WERI-Rb-1 (cell line): ENCODE measurements at places on chromosomes 4 and X.

DNA sequence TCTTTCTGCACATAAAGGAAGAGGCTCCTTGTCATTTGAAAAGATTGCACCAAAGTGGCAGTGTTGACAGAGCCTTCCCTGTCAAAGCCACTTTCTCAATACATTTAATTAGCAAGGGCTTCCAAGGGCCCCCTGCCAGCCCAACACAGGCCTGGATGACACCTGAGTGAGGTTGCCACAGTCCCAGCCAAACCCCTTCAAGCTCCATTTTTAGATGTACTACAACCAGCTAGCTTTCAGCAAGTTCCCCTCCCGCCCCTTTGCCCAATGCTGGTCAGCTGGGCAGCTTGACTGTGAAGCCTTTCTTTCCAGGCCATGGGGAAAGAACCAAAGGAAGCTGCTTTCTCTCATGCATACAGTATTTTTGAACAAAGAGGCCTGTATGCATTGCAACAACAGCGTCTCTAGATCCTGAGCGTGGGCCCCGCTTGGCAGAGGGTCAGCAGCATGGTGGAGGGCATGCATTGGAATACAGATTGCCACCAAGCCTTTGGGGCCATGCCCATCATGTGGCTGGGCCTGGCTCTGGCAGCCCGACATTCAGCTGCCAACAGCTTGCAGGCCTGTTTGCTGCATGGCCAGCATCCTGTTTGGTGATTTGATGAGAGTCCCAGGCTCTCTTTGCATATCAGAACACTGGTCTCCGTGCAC is 261.1 kb upstream of the GATB start:
- no peak for DNase-seq

DNA sequence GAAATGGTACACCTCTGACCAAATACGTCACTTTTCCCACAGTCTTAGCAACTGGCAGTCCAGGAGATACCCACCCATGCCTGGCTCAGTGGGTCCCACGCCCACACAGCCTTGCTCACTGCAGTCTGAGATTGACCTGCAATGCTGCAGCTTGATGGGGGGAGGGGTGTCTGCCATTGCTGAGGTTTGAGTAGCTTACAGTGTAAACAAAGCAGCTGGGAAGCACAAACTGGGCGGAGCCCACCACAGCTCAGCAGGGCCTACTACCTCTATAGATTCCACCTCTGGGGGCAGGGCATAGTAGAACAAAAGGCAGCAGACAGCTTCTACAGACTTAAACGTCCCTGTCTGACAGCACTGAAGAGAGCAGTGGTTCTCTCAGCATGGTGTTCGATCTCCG is 52.7 kb downstream of the AMER1 start:
- DNase-seq, result peak; percentile 11

DNA sequence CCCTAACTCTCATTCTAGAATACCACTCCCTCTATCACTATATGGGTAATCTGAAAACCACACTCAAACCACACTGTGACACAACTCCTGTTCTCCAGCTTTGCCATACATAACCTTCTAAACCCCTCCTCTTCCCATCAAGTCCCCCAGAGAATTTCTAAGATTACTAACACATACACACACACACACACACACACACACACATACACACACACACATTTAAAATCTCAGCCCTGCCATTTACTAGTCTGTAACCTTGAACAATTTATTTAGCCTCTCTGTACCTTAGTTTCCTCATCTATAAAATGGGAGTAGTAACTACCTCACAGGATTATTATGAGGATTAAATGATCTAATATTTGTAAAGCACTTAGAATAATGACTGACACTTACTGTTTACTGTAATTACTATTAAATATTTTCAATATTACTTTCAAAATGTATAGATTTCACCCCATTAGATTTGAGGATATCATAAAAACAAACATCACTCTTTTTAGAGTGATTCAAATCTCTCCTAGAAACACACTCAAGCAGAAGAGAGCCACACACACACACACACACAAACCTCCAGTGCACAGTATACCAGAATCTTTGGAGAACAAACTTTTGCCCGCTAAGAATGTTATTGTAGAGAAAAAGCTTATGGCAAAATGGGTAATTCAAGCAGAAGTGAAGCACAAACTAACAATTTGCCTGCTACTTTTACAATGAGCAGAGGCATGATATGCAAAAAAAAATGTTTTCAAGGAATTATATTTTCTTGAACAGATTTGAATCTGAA is 3.8 kb downstream of the ANKRD50 start:
- no peak for DNase-seq

DNA sequence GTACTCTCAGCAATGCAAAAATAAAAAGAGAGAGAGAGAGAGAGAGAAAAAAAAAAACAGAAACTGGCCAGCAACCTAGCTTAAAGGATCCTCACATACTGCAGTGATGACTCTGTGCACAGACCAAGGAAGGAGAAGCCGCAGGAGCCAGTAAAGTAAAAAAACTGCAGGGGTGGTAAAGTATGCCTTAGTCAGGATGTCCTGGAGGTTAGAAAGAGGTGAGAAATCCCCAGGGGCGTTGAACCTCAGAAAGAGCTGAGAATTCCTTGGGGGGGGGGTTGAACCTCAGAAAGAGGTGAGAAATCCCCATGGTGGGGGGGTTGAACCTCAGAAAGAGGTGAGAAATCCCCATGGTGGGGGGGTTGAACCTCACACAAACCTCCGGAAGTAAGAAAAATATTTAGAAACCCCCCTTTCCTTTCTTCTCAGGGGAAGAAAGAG is 48.0 kb downstream of the MAGEA9 start:
- no peak for DNase-seq

DNA sequence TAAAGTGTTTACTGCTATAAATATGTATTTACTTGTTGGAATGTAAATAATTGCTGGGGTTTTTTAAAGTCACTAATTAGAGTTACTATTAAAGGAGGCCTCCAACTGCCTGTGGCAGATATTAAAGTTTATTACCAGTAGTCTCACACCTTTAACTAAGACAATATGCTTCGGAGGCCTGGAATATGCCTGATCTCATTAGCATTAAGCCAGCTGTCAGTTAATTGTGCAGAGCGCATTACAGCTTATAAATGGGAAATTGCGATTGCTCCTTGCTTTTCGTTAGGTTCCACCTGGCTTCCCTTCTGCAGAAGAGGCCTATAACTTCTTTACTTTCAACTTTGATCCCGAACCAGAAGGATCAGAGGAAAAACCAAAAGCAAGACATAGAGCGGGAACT is 41.3 kb downstream of the CC2D2A start:
- DNase-seq, result peak; percentile 13

DNA sequence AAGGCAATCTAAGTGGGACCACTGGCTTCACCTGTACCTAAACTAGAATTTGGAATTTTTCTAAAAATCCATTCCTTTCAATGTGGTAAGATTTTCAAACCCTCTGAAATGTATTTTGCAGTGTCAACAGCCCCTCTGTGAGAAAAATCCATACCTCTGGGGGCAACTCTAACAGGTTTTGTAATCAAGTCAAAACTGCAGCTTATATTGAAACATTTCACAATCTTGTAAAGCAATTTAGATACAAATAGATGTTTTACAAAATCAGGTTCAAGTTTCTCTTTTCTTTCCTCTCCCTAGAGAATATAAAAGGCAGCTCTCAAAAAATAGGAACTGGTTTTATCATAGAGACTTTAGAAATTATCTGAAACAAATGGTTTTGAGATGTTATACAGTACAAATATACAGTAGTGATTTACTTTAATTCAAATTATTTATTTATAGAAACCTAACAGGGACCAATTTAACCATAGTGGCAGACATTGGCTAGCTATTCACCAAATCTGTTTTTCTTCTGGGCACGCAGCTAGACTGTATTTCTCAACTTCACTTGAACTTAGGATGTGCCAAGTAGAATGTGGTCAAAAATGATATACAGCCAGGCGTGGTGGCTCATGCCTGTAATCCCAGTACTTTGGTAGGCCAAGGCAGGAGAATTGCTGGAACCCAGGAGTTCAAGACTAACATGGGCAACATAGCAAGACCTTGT is 36.3 kb upstream of the SPINK2 start:
- DNase-seq, result no peak

GRCh38 chrX:39296472-39296871 is 495.2 kb downstream of the MID1IP1 start:
- DNase-seq, result no peak

- no peak for DNase-seq
These were observed 66.6 kb downstream of the ING2 start for GRCh38 chr4:183571350-183571941.

- DNase-seq, result no peak
These were observed 84.7 kb downstream of the RASL11B start for GRCh38 chr4:52946855-52947254.

- DNase-seq, result no peak
These were observed 81.6 kb downstream of the MID1 start for GRCh38 chrX:10538831-10539230.

GRCh38 chrX:12936947-12937346 is 30.5 kb downstream of the TLR8 start:
- DNase-seq, result no peak

DNA sequence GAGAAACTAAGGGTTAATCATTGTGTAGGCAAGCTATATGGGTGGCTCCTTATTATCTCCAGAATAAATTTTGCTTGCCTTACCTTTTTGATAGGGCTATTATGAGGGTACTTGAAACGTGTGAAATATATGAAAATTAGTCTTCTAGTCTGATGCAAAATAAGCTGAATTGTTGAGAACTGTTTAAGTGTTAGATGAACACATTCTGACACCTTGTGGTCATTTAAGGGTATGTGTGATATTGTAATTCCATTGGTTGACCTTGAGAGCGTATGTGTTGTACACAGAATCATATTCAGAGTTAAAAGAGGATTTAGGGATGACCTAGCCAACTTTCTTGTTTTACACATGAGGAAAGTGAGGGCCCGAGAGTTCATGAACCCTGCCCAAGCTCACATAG is 44.6 kb upstream of the LINC00632 start:
- no peak for DNase-seq

DNA sequence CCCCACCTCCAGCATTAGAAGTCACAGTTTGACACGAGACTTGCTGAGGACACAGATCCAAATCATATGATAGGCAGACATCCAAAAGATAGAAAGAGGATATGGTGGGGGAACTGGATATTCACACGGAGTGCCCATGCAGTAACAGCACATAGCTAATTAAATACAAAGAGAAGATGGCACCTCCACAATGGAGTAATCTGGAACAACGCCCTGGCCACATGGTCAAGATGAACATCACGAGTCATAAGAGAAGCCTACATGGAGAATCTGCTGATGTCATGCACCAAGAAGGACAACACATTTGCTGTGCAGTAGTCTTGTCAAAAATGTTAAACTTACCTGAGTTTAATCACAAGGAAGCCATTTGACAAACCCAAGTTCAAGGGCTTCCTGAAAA is 10.1 kb upstream of the LOC101059915 start:
- no peak for DNase-seq

GRCh38 chr4:6467600-6467999 is 4.8 kb downstream of the PPP2R2C start:
- no peak for DNase-seq

DNA sequence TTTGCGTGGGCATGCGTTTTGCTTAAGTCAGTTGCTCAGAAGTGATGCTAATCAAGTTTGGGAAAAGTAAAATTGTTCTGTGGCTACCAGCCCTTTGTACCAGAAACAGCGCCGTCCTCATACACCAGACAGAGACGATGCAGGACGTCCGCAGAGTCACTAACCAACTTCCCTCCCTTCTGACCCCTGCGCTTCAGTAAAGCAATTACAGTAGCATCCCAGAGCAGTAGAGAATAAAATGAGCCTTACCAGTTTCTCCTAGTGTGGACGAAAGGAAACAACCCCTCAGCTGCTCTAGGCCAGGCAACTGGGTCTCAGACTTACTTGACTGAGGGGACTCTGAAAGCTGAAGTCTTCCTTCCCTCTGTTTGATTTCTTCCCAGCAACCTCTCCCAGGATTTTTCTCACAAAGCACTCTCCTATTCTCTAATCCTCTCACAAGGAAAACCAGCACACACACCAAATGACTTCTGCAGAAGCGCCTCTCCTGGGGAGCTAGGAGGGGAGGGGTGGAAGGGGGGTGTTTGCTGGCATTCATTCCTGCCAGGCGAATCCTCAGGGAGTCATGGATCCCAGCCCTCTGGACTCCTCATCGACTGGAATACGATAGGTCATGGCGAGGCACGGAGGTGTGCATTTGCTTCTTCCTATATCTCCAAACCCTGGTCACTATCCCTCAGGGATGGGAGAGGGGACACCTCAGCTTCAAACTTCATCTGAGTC is 56.0 kb upstream of the MID1 start:
- DNase-seq, result no peak

DNA sequence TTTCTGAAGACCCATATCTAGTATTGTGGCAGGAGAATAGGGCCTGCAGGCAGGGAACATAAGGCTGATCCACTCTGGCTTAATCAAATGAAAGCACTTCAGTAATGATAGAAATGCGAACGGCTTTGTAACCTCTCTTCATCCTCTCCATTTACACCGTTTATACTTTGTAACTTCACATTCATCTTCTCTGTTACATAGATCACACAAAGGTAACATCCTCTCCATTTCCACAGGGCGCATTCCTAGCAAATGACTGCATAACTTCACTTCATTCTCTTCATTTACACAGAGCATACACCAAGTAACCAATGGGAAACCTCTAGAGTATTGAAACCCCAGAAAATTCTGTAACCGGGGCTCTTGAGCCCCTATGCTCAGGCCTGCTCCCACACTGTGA is 65.5 kb upstream of the SLC34A2 start:
- DNase-seq, result no peak

DNA sequence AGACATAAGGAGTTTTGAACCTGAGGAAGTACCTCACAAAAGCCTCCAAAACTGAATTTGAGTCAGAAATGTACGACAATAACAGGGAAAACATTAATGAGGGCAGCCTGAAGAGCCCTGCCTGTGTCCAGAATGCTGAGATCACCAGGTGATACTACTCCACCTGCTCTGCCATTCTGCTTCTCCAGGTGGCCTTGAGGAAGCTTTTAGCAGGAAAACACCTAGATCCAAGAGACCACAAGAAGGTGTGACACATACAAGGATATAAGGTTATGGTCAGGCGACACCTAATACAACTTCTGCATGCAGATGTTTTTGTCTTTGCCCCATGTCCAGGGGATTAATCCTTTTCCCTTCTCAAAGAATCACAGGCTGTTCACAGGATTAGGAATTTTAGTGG is 15.3 kb downstream of the SOWAHB start:
- no peak for DNase-seq

DNA sequence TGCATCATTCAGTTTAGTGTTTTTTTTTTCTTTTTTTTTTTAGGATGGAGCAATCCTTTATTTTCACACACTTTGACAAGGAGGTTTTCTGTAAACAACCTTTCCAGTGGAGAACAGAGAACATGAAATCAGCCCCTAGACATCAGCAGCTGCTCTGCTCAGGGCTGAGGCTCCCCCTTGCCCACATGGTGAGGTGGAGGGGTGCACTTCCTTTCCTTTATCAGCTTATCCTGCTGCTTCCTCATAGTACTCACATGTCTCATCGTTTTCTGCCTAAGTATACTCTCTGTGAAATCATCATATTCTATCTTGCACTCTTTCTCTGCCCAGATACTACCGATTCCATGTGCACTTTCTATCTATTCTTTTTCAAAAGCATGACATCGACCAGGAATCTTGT is 47.6 kb upstream of the PRSS12 start:
- DNase-seq, result peak; percentile 87
